ENCODE measurements at places on chromosomes 7 and 10.
A peak's percentile ranks its signal among the peaks of the same experiment; 100 is the strongest.

GRCh38 chr10:1194161-1194560, 138.0 kb downstream of the WDR37 start:
- DNase-seq, result no peak

DNA sequence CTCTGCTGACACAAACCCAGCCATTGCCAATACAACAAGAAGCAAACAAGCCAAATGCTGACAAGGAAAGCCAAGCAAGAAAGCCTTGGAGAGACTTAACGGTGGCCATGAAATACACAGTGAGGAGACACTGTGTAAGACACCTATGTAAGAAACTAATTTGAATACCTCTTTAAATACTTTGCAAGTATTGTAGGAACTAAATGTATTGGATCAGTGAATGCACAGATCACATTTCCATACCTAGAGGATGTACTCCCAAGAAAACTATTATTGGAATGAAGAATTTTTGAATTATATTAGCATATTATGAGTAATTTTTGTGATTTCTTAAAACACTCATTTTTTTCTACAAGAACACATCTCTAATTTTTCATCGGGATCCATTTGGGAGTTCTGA, 34.0 kb downstream of the ETV1 start:
- DNase-seq, result no peak

GRCh38 chr7:91034459-91035368, 229.5 kb upstream of the FZD1 start:
- DNase-seq, result peak; percentile 82

DNA sequence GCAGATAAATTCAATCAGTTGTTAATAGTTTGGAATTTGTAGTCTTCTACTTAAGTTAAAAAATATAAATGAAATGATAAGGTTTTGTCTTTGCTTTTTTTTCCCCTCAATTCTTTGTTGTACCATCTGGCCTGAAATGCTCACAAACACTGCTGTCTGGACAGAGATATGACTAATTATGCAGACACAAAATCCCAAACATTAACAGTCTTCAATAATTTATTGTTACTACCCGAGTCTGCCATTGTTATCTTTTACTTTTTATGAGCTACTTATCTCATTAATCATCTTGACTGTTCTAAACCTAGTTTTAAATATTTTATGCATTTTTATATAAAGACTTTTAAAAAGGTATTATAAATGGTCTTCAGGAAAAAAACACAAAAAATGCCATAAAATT, 64.7 kb upstream of the THSD7A start:
- no peak for DNase-seq

DNA sequence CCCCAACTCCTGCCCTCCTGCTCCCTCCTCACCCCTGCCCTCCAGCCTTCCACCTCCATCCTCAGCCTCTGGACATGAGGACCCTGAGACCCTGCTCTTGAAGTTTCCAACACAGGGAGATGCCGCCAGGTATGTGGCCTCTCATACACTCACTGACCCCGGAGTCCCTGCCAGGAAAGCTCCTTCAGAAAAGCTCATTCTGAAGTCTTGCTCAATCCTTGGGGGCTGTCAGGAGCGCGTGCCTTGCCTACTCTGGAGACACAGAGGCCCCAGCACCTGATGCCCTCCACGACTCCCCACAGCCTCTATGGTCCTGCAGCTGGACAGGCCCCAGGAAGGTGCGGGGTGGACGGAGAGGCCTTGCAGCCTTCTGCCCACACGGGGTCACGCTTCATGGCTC, 11.0 kb downstream of the NUDT1 start:
- DNase-seq, result no peak

GRCh38 chr10:4450981-4451908, 374.8 kb upstream of the AKR1E2 start:
- peak; percentile 14 for DNase-seq

DNA sequence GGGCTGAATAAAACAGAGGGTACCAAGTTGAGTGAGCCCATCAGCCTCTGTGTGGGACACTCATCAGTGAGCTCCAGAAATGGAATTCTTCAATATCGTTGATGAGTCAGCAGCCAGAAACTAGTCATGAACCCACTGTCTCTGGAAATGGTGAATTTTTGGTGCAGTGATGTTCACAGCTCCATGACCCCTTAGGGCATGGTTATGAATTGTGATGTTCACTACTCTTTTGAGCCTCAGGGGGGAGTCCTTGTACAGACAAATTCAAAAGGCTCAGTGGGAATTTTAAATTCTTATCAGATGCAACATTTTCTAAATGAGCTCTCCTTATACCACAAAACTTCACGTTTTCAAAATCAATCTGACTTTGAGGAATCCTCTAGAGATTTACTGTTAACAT, 335.7 kb downstream of the PHTF2 start:
- peak; percentile 78 for DNase-seq

- DNase-seq, result peak; percentile 34
Measured at GRCh38 chr10:32413513-32413912, 32.4 kb upstream of the CCDC7 start.

DNA sequence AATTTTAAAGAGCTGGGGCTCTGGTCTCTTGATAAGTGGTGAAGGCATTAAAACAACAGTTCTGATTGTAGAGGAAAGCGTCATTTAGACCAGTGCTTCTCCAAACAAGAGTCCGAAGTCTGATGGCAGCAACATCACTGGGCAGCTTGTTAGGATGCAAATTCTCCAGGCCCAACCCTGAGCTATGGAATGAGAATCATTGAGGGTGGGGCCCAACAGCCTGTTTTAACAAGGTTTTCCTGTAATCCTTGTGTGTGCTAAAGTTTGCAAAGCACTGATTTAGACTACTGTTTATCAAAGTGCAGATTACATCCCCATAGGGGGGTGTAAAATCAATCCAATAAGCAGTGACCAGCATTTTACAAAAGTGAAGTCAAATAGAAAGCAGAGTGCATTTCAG, 2.6 kb upstream of the ZNRF2 start:
- DNase-seq, result no peak

DNA sequence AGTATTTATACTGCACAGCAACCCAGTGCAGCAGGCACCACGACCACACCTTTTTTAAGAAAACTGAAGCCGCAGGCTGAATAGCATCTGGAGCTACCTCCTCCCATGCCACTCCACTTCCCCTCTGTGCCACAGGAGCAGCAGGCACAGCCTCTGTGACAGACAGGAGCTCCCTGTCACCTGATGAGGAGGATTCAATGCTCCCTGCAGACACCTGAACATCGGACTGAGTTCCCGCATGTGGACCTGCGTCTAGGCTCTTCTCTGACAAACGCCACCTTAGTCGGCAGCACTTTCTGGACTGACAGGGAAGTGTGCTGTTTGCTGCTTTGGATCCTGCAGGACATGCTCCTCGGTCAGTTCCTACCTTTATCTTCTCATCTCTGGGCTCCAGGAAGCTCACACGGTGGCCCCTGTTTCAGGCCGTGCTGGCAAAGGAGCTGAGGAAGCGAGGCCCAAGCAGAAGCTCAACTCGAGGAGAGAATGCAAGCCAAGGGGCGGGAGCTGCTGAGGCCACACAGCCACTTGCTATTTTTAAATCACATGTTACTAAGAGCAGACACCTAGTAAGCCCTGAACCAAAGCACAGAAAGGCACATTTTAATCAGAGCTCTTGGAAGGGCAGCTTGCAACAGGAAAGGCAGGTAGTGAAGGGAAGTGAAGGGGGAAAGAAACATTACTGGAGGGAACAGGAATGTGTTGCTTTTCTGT, 56.6 kb downstream of the VOPP1 start:
- DNase-seq, result peak; percentile 57

GRCh38 chr10:11175823-11176243, 158.2 kb downstream of the CELF2 start:
- DNase-seq, result no peak

- peak; percentile 34 for DNase-seq
Measured at GRCh38 chr10:96743988-96744585, 23.8 kb upstream of the PIK3AP1 start.

GRCh38 chr10:79069325-79070080, 737 bp downstream of the ZMIZ1 start:
- DNase-seq, result peak; percentile 65

- no peak for DNase-seq
Measured at GRCh38 chr10:49275896-49276295, 23.1 kb upstream of the C10orf71 start.

- DNase-seq, result no peak
Measured at GRCh38 chr10:111211706-111212105, 134.9 kb downstream of the ADRA2A start.

- no peak for DNase-seq
Measured at GRCh38 chr7:130420943-130421578, 19.8 kb downstream of the CEP41 start.

DNA sequence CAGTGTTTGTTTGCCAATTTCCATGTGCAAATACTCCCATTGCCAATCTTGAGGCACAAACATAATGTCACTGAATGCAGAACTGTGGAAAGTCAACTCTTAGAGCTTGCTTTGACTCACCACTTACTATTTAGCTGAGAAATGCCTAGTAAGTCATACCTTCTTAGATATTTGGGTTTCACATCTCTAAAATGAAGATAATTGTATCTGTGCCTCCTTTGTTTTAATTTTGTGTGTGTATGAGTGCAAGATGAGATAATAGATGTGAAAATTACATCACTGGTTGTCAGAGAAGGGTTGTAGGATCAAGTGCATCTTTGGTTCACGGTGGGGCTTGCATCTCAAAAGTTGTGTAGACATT, 407.5 kb downstream of the INHBA start:
- DNase-seq, result no peak

DNA sequence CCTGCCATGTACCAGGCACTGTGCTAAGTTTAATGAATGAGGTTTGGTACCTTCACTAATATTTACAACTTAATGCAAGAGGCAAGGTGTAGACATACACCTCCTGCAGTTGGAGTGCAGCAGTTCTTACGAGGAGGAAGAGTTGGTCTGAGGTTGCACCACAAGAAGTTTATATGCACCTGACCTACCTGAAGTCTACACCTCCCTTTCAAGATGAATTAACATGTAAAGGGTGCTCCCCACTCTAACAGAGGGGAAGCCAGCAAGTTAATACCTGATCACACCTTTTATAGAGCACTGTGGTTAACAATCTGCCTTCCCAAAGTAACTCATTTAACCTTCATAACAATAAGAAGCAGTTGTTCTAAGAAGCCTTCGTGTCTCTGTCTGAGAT, 120.0 kb downstream of the LYZL1 start:
- DNase-seq, result no peak

DNA sequence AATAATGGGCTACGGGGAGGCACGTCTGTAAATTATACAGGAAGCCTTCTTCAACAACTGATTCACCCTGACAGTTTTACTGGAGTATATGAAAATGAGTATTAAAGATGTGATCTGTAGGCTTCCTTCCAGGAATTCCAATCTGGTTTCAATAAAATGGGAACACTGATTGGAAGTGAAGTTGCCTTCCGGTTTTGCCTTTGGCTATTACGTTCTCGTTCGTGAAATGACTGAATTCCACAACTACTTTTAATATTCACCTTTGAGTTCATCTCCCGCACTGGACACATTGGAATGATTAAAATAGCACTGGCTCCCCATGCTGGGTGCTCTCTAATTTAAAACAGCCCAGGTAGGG, 350.1 kb upstream of the MKI67 start:
- no peak for DNase-seq

- peak; percentile 48 for DNase-seq
Measured at GRCh38 chr7:24842449-24843241, 85.4 kb upstream of the GSDME start.

DNA sequence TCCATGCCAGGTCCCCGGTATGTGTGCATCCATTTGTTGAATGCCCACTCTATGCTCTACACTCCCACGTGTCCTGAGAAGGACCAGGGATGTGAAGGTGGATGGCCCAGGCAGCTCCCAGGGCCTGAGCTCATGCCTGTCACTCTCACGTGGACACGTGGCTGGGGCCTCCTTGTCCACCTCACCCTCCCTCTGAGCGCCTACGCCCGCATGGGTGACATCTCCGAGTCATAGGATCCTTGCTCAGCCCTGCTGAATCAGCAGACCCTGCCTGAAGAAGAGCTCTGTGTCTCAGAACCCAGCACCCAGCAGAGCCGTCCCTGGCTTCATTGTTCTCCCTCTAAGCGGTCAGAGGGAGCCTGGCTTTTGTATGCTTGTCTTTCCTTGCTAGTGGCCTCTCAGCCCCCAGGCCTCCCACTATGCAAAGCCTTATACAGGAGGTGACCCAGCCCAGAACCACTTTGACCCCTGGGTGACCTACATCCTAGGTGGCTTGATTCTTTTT, 107.9 kb upstream of the PPIF start:
- no peak for DNase-seq

- DNase-seq, result no peak
Measured at GRCh38 chr7:121061677-121062582, 73.4 kb downstream of the CPED1 start.

DNA sequence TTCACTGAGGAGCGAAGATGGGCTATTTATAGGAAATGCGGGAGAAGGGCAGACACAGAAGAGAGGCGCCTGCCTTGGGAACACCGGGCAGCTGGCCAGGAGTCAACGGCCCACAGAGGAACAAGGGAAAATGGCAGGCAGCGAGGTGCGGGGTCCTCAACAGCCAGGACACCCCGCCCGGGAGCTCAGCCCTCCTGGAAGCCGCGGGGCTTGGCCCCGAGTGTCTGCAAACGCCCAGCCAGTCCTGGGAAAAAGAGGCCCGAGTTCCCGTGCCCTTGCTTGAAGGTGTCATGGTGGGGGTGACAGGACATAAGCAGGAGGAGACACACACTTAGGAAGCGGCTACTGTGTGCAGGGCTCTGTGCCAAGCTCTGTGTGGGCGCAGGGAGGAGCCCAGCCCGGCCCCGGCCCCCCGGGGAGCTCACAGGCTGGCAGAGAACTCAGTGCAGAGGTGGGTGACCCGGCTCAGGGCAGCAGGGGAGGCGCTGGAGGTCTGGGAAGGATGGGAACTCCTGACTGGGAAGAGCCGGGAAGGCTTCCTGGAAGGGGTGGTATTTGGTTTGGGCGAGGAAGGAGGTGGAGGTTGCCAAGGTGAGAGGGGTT, 79.9 kb downstream of the ELFN1 start:
- no peak for DNase-seq

GRCh38 chr7:2105917-2106316, 126.8 kb downstream of the MAD1L1 start:
- DNase-seq, result no peak

DNA sequence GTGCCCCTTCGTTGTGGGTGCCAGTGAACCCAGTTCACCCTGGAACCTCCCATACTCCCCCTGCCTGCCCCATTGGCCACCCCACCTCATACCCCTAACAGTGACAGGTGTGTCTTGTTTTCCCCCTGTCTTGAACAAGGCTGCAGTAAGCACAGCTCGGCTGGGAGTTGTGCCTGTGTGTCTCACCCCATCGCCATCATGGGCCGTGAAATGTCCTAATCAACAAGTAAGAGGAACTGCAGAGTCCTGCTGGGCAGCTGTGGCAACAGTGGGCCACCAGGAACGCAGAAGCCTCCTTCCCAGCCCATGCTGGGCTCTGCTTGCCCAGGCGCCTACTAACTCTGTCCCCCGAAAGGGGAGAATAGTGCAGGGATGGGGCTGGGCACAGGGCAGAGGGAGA, 91.6 kb downstream of the C10orf105 start:
- DNase-seq, result no peak

- no peak for DNase-seq
Measured at GRCh38 chr7:147571436-147572185, 1019.0 kb upstream of the C7orf33 start.

Data from myocyte (in vitro differentiated cells).